ENCODE measurements at places on chromosomes 5 and 9.

DNA sequence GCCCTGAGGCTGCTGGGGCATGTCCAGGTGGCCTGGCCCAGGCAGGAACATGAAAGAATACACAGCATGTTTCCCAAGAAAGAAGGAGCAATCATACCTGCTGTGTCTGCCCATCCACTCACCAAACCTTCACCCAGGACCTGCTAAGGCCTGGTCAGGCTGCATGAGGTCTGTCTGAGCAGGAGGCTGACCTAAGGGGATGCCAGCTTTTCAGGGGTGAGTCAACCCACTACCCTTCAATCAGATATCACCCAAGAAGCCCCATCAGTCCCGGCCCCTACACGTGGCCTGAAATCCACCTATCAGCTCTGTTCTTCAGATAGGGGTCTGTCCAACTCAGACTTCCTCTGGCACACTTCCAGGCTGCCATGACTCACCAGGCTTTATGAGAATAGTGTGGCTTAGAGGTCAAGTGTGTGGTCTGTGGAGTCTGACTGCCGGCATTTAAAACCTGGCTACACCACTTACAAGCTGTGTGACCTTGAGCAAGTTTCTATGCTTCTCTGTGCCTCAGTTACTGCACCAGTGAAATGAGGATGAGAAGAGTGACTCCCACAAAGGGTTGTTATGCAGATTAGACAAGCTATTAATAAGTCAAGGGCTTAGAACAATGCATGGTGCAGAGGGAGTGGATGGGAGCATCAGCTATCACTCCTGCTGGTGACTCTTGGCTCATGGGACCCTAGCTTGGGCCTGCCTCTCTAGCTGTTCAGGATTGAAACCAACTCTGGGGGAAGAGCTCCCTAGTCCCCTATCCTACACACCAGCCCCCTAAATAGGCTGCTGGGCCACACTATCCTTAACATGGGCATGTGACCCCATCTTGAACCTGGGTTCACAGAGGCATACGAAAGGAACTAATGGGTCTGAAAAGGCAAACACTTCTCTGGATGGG lies 130.3 kb downstream of the PAX5 start:
- no peak for DNase-seq

- DNase-seq, result no peak
These were observed 10.0 kb downstream of the SPARC start for GRCh38 chr5:151676719-151677118.

DNA sequence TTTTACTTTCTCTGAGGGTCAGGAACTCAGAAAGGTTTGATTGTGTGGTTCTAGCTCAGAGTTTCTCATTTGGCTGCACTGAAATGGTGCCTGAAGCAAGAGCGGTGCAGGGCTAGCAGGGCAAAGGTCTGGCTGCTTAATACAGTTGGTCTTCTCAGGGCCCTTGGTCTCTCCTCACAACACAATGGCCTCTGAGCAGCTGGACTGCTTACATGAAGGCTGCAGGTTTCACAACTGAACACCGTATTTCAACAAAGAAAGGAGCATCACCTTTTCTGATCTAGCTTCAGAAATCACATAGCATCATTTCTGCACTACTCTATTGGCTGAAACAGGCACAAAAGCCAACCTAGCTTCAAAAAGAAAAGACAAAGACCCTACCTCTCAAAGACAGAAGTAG lies 122.2 kb downstream of the MLLT3 start:
- no peak for DNase-seq

DNA sequence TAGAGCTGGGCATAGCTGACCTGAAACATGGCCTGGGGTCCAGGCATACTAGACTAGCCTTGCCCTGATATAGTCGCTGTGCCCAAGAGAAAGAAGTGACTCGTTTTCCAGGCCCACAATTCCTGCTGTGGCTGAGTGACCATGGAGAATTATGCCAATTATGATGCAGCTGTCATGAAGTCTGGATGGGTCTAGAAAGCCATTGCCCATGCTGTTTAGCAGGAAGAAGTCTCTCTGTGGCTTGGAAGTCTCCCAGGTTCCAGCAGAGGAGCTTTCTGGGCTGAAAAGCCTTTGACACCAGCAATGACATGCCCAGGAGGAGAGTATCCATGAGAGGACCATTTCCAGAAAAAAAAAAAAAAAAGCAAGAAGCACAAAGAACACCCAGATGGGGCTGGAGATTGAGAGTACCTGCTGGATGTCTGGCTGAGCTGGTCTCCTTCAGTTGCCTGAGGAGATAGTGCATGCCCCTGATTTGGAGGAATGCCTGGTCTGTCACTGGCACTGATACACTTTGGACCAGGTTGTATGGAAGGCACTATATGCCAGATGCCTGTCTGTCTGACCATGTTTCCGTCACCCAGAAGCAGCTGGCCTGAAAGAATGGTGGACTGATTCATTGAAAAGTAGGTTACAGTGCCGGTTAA lies 128.0 kb upstream of the EPB41L4A start:
- no peak for DNase-seq

DNA sequence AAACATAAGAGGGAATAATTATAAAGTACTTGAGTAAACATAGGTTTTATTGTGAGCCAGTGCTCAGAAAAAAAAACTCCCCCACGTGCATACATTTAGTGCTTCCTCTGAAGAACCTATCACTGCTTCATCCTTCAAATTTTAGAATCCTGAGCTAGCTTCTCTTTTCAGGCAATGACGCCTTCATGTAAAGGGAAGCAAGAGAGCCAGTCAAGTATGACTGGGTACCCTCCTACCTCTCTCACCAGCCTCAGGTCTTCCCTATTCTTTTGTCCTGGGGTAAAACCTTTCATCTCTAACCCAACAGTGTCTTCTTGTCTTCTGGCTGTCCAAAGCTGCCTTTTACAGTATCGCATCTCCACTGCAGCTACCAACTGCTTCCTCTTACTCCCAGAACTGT lies 32.0 kb downstream of the PLPP1 start:
- DNase-seq, result no peak

DNA sequence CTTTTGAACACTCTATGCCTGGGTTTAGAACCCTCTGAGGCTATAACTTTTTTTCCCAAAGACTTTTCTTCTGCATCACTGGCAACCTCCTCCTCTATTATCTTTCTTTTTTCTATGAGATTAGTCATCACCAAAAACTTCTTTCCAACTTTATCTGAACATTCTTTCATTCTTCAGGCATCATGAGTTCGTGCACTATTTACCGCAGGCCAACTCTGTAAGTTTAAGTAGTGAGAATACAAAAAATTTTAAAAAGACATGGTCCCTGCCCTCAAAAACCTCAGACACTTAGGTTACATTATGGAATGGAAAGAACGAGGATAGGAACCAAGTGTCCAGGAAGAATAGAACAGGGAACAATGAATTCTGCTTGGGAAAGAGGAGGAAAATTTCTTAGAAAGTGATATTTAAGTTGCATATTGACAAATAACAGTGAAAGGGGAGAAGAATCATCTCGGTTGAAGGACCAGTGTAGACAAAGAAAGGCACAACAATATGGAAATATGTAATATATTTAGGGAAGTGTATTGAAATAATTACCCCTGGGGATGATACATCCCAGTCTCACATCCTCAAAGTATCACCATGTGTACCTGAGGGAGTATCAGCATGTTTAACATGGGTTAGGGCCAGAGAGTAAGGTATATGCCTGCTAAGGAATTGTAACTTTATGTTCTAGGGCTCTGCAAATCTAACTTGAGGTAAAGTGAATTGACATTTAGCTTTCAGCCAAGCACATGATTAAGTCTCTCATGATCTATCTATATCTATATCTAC lies 196.5 kb upstream of the NREP start:
- no peak for DNase-seq

DNA sequence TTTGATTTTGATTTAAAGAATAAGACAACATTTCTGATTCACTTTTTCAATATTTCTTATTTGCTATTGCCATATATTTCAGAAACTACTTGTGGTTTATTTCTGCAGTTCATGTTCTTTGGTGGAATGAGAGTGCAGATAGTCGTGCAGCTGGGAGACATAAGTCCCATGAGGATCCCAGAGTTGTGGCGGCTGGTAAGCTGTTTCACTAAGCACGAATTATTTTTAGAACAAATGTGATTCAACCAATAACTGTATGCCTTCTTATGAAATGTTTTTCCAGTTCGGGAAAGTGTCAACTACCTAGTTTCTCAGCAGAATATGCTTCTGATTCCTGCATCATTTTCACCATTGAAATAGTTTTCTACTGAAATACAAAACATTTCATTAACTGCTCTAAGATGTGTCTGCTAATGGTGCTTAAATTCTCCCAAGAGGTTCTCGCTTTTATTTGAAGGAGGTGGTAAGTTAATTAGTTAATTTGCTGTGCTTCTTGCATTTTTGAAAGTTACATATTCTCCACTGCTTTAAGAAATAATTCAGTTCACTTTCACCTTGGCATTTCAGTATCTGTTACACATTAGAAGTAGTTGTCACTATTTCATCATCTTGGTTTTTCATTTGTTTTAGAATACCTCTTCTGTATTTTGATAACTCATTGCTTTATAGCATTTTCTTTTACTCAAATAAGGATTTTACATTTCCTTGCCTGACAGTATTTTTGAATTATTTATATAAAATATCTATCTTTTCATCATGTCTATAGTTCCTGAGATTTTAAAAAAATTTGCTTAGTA lies 9.0 kb downstream of the NIPSNAP3B start:
- DNase-seq, result no peak

GRCh38 chr9:35790385-35791296 lies 750 bp upstream of the NPR2 start:
- DNase-seq, result peak; percentile 48

DNA sequence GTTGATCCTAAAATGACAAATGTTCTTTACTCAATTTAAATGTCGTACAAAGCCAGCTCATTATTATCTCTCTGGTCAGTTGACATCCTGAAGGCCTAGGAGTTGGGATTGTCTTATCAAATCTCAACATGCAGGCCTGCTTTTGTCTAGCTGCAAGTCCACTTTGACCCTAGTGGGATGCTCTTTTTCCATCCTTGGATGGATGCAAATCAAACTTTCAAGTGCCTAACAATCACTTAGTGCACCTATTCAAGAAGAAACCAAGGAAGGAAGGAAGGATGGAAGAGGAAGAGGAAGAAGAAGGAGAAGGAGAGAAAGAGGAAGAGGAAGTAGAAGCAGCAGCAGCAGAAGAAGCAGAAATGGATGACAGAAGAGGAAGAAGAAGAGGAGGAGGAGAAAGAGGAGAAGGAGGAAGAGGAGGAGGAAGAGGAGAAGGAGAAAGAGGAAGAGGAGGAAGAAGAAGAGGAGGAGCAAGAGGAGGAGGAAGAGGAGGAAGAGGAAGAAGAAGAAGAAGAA lies 109.6 kb downstream of the PIK3R1 start:
- no peak for DNase-seq

GRCh38 chr9:130498918-130499698 lies 54.3 kb downstream of the ASS1 start:
- no peak for DNase-seq

- no peak for DNase-seq
These were observed 243.6 kb downstream of the FANCC start for GRCh38 chr9:95073918-95074317.

- peak; percentile 36 for DNase-seq
These were observed 50.1 kb upstream of the SMAD5 start for GRCh38 chr5:136082390-136083193.

- no peak for DNase-seq
These were observed 215.8 kb upstream of the PPP1R2B start for GRCh38 chr5:156634301-156634700.

- DNase-seq, result no peak
These were observed 24.3 kb upstream of the PITX1 start for GRCh38 chr5:135058331-135058732.

DNA sequence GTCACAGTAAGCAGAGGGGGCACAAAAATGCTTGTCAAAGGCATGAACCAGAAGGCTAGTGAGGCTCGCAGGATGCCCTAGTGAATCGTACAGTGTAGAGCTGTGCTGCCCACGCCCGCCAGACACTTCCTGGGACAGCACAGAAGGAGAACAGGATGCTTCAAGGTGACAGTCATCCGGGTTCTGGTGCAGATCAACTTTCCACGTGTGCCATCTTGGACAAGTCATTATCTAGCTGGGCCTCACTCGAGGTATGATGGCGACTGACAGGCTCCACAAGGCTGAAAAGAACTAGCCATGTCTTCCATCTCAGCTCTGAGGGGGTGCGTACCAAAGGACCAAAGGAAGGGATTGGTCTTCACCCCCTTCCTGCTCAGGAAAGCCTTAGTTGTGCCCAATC lies 14.0 kb downstream of the SPRY4 start:
- DNase-seq, result no peak

DNA sequence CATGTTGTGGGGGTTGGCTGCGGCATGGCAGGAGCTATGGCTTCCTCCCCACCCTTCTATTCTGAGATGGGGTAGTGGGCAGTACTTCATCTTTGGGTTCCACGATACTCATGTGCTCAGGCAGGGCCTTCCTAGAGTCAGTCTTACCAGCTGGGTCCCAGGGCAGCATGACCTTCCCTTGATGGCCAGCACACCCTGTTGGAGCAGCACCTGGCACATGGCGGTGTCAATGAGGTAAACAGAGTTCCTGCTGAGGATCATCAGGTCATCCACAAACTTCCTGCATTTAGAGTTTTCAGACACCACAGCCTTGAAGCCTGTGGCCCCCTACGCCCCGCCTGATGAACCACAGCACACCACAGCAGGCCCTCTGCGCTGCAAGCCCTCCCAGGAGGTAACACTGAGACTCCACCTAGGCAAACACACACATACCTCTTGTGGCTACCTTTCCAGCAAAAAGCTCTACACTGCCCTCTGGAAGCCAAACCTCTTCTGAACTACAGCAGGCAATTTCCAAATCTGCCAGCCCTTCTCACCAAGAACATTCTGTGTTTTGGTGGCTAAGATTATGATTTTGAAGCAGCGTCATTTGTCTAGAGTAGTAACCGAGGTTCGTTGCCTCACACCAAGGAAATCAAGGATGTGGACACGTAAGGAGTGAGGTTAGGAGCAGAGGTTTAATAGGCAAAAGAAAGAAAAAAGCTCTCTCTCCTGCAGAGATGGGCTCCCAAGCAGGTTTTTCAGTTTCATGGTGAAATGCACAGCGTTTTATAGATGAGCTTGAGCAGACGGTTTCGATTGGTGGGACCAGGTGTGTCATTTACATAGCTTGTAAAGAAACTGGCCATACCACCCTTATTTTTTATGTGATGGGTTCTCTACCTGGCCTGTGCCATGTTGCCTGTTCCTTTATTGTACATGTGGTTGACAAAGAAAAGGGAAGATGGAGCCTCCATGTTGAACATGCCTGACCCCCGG lies 20.3 kb upstream of the TMEM174 start:
- DNase-seq, result no peak

DNA sequence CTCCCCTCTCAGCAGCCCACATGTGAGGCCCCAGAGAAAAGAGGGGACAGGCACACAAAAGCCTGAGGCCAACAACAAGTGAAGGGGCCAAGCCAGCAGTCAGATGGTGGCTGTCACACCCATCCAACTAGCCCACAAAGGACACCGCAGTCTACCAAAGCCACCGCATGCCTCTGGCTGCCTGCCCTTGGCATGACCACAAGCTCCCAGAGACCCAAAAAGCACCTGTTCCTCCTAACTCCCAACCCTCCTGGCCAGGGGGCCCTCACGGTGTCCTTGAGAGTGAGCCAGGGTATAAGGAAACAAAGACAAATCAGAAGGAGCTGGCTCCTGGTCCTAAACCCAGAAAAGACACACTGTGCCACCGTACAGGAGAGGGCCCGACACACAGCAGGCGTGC lies 77.8 kb upstream of the LRRTM2 start:
- no peak for DNase-seq

GRCh38 chr5:91224969-91225368 lies 158.1 kb downstream of the ARRDC3 start:
- no peak for DNase-seq

Data from activated T-cell treated with anti-CD3 and anti-CD28 coated beads, Interleukin-2, amount 50 U/mL, for 1 hour (primary cell).